ENCODE measurements at places on chromosomes 12 and 14.
A peak's percentile ranks its signal among the peaks of the same experiment; 100 is the strongest.

GRCh38 chr14:21072031-21072473 lies 1.9 kb downstream of the ARHGEF40 start:
- DNase-seq = no peak

- no peak for DNase-seq
Measured at GRCh38 chr14:32821964-32822653, 116.6 kb upstream of the NPAS3 start.

DNA sequence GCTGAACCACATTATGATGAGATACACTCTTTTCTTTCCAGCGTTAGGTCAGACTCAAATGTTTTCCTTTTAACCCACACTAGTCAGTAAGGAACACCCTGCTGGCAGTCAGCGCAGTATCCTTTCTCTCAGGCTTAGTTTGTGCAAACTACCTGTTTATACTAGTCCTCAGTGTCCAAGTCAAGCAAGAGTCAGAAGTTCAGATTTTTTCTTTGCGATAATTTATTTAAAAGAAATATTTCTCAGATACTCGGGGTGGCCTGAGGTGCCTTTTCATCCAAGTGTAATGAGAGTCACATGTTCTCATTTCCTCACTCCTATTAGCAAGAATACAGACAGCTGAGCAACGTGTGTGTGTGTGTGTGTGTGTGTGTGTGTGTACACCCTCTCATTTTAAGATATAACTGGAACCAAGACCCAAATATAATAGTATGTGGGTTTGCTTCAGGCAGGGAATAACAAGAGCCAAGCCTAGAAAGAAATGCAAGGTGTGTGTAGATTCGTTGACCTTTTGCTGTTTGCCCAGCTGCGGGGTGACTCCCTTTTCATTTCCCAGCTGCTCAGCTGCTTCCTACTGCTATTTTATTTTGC lies 182.7 kb downstream of the KICS2 start:
- DNase-seq = no peak

DNA sequence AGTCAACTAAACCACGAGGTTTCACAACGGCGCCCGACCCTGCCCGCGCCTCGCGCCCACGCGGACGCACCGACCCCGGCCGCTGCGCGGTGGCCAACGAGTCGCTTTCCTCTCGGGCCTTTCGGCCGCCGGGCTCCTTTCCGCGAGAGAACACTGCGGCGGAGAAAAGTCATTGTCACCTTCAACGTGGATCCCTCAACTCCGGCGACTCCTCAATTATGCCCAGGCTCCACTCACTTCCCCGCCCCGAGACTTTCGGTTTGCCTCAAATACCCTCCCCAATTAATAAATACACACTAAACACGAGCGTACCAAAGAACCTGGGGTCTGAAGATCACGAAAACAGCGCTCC lies 450 bp downstream of the SINHCAF start:
- peak; percentile 27 for DNase-seq

DNA sequence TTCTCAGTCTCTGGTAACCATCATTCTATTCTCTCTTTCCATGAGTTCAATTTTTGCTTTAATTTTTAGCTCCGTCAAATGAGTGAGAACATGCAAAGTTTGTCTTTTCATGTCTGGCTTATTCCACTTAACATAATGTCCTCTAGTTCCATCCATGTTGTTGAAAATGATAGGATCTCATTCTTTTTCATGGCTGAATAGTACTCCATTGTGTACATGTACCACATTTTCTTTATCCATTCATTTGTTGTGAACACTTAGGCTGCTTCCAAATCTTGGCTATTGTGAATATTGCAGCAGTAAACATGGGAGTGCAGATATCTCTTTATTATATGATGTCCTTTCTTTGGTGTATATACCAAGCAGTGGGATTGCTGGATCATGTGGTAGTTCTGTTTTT lies 145.4 kb upstream of the E2F7 start:
- DNase-seq = no peak

- DNase-seq = no peak
Measured at GRCh38 chr12:109269428-109269827, 39.7 kb downstream of the FOXN4 start.

DNA sequence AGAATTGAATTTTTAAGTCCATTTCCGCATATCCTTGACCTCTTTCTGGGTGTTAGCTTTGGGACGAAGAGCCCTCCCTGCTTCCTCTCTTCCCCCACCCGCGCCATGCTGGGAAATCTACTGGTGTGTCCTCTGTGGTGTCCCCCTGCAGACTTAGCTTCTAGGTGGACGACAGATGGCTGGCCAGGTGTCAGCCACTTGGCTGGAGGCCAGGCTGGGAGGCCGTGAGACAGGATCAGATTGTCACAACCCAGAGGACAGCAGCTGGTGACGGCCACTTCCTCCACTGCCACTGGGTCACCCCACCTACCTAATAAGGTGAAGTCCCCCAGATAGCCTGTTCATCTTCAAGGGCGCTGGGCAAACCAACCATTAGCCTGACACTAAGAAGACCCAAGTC lies 13.3 kb upstream of the DTX1 start:
- no peak for DNase-seq
